ENCODE measurements at places on chromosomes 12 and 14.
A peak's percentile ranks its signal among the peaks of the same experiment; 100 is the strongest.

DNA sequence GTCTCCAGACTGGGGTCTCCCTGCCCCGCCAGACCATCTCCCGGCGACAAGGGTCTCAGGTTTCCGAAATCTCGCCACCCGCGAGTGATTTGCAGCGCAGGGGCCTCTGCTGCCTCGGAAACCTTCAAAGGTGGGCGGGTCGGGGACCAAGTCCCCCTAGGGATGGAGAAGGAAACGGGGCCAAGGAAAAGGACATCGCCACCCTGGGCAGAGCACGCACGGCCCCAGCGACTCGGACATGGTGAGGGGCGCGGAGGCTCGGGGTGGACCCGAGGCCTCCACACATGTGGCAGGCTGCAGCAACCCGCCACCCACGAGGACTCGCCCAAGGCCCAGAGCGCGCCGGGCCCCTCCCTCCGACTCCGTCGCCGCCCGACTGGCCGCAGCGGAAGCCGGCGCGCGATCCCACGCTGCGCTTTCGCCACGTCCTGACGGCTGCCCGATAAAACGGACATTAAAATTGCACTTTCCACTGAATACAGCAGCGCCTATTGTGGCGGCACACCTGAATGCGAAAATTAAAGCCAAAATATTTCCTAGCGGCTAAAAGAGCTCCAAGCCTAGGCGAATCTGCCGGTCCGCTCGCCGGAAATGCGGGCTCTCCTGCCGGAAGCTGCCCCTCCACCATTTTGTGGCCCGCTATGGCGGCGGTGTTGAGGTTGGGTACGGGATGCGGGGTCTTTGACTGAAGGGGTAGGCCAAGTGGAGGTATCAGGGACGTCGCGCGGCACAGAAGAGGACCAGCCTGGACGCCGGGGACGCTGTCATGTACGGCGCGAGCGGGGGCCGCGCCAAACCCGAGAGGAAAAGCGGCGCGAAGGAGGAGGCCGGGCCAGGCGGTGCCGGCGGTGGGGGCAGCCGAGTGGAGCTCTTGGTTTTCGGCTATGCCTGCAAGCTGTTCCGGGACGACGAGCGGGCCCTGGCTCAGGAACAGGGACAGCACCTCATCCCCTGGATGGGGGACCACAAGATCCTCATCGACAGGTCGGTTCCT lies at the start of gene SFSWAP:
Gene SFSWAP (plus strand): TSS at position 627 of the 994 bp plus-strand sequence. CDS start 140 bp downstream, at position 767.
- peak; percentile 69 for DNase-seq

DNA sequence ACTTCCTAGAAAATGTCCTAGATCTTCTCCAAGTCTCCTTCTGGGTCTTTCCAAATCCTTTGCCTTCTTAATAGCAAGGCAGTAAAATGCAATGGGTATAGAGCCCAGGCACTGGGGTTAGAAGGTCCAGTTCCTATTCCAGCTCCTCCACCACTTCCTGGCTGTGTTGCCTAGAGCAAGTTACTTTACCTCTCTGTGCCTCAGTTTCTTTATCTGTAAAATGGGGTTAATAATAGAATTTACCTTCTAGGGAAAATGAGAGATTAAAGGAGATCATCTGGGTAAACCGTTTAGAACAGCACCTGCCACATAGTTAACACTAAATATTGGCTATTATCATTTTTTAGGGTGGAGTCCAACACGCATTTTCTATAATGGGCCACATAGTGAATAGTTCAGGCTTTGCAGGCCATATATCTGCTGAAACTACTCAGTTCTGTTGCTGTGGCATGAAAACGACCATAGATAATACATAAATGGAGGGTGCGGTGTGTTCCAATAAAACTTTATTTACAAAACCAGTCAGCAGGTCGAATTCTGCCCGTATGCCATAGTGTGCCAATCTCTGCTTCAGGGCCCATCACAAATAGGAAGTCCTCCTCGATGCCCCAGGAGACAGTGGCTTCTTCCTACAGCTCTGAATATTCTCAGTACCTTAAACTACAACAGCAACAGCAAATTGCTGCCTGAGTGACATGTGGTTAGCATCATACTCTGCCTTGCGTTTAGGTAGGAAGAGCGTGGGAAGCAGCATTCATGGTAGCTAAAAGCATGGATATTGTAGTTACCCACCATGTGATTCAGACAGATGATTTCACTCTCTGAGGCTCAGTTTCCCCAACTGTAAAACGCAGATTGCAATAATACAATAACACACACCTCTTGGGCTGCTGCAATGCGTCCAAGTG lies 60.9 kb downstream of the SVOP start:
- no peak for DNase-seq

DNA sequence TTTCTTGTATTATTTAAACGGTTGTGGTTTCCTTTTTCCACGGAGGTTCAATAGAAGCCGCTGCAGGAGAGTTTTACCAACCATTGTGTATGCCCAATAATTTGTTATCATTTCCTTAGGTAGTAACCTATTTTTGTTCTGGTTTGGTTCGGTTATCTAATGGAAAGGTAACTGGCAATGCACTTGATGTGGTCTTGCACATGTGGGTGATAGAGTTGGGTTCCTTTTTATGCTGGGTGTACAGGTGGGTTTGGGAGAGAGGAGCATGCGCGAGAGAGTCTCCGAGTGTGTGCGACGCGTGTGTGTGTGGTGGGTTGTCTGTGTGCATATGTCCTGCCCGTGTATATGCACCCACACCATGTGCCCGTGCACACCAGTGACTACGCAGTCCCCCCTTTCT lies 102.7 kb upstream of the FKBP4 start:
- no peak for DNase-seq

DNA sequence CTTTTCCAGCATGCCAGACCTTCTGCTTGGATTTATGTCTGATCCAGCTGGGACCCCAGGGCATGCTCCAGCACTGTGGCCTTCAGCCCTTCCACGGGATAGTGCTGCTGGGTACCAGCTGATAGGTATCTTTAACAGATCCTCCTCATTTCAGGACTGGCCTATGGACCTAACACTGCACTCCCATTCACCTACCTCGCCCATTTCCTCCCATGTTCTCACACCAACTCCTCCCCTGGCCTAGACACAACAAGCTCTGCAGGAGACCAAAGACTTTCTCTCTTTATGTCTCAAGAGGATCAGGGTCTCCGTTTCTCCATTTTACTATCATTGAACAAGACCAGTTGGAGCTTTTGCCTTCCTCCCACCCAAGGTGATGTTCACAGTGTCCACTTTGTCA lies 140.0 kb upstream of the TMCC3 start:
- DNase-seq: no peak

DNA sequence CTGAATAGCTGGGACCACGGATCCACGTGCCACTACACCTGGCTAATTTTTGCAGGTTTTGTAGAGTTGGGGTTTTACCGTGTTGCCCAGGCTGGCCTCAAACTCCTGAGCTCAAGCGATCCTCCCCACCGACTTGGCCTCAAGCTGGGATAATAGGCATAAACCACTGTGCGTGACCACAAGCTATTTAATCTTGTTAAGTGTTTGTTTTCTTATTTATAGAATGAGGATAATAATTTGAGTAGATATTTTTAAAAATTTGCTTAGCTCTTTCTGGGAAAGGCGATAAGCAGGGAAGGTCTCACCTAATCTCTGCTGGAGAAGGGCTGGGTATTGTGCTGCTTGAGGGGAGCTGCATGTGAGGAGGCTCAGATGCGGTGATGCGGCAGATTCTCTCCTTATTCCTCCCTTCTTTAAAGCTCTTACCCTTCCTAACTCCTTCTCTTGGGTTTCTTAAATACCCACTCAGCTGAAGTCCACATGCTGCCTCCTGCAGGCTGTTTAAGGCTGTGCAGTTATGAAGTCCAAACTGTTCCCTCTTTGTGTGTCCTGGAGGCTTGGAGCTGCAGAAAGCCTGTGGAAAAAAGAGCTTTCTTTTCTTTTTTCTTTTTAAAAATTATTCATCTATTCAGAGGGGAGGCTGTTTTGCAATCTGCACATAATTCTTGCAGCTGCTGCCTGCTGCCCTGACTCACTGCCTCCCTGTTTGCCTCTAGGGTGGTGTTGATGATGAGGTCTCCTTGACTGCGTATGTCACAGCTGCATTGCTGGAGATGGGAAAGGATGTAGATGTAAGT lies 37.9 kb downstream of the A2ML1 start:
- DNase-seq: peak; percentile 25

GRCh38 chr12:1305791-1306500 lies 288.4 kb downstream of the FBXL14 start:
- no peak for DNase-seq

DNA sequence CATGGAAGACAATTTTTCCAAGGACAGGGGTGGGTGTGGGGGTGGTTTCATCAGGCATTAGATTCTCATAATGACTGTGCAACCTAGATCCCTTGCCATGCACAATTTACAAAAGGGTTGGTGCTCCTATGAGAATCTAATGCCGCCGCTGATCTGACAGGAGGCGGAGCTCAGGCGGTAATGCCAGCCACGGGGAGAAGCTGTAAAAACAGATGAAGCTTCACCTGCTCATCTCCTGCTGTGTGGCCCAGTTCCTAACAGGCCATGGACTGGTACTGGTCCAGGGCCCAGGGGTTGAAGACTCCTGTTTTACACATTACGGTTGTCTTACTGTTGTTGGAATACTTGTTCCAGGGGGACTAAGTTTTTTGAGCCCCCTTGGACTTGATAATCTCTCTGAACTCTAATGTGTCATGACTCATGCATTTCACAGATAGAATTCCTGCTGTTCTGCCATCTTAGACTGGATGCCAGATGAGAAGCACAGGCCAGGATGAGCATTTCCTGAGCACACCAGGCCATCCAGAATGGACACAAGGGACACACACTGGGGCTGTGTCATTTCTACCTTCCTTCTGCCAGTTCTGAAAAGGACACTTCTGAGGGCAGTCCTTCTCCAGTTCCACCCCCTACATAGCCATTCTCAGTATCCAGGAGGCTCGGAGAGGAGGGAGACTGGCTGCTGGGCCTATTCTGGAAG lies 5.8 kb downstream of the PLEKHD1 start:
- no peak for DNase-seq

GRCh38 chr14:75497701-75498100 lies 24.6 kb upstream of the BATF start:
- no peak for DNase-seq

DNA sequence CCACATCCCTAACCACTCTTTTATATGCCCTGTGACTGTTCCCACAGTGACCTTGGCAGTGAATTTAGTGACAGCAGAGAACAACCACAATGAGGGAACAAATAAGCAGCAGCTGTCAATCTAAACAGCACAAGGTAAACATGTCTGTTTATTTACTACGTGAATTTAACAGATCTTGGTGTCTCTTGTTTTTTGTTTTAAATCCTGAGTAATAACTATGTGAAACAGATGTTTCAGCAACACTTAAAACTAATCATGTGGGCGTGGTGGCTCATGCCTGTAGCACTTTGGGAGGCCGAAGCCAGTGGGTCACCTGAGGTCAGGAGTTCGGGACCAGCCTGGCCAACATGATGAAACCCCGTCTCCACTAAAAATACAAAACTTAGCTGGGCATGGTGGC lies 17.0 kb upstream of the CFAP54 start:
- no peak for DNase-seq

DNA sequence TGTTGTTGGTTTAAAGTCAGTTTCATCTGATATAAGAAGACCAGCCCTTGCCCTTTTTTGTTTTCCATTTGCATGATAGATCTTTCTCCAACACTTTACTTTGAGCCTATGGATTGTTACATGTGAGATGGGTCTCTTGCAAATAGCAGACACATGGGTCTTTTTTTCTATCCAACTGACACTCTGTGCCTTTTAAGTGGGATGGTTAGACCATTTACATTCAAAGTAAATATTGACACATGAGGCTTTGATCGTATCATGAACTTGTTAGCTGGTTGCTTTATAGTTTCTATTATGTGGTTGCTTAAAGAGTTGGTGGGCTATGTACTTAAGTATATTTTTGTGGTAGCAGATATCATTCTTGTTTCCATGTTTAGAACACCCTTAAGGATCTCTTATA lies 213.4 kb upstream of the G2E3 start:
- DNase-seq: no peak

DNA sequence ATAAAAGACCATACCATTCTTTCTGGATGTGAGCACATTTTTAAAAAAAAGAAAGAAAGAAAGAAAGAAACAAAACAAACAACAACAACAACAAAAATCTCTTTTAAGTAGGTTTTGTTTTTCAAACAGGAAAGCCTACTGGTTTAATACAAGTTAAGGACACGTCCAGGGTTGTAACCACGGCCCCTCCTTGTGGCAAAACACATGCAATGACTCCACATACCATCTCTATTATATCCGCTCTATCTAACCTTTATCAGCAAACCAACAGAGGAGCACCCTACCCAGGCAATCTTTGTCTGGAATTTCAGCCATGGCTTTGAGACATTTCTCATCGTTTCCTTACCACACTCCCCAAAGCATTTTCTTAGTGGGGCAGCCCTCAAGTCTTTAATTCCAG lies 360.5 kb upstream of the TMPO start:
- DNase-seq: peak; percentile 69

- no peak for DNase-seq
Measured at GRCh38 chr12:39779768-39780340, 160.3 kb upstream of the ABCD2 start.

DNA sequence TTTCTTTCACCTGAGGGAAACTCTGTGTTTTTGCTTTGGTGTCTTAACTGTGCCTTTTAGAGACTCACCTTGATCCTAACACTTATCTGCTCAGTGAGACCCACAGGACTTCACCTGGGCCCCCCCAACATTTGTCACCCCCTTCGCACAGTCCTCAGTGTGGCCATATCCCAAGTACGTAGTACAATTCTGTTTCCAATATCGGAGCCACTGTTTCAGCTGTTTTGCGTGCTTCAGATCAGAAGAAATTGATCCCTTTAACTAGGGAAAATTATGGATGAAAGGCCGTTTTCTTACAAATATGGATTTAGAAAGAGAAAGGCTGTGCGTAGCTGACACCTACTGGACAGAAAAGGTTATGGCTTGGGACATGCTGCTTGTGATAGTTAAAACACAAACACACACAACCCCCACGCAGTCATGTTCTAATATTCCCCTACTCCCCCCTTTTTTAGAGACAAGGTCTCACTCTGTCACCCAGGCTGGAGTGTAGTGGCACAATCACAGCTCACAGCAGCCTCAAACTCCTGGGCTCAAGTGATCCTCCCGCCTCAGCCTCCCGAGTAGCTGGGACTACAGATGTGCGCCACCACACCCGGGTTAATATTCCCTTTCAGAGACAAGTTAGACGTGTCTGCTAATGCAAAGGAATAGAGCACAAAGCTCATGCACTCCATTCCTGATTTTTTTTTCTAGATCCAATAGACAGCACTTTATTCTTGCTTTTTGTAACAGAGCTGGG lies 3.6 kb upstream of the SLC7A8 start:
- DNase-seq: peak; percentile 53

- no peak for DNase-seq
Measured at GRCh38 chr12:96189781-96190180, 4.4 kb upstream of the ELK3 start.

GRCh38 chr14:66405158-66405557 lies 81.0 kb upstream of the CCDC196 start:
- DNase-seq: no peak

GRCh38 chr12:123478762-123479161 lies 20.8 kb downstream of the SNRNP35 start:
- DNase-seq: no peak

GRCh38 chr12:52945389-52946232 lies 3.3 kb upstream of the KRT18 start:
- DNase-seq: peak; percentile 94

Data from Caco-2 (cell line).